ENCODE measurements at places on chromosomes 5 and 9. TPM values are rescaled to one million over a fixed set of nuclear protein-coding genes. Genes with fewer than 3 reads are reported as not detected.

- DNase-seq: no peak
Measured at GRCh38 chr5:72418271-72418670, 88.9 kb downstream of the ZNF366 start.

- DNase-seq: no peak
Measured at GRCh38 chr5:13316176-13316575, 628.3 kb downstream of the DNAH5 start.

- no peak for DNase-seq
Measured at GRCh38 chr9:38137342-38137741, 68.3 kb upstream of the SHB start.

- no peak for DNase-seq
Measured at GRCh38 chr5:136199408-136199807, 6.4 kb upstream of the SMIM32 start.

- no peak for DNase-seq
Measured at GRCh38 chr5:160792732-160793529, 59.1 kb downstream of the ATP10B start.

DNA sequence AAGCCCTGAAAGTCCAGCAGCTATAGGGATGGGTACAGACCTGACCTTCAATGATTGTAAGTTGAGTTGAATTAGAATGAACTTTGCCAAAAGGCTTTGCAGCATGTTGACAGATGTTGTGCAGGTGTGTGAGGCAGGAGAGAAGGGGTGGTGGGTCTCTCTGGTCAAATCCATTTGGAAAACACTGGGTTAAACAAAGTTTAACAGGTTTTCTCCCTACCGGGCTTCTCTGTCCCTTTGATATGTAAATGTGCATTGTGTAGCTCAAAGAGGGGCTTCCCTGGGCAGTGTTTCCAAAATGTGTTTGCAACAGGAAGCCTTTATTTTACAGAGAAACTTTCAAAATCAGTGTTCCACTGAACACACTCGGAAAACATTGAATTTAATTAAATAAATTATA, 72.1 kb upstream of the BRINP1 start:
- DNase-seq: no peak

DNA sequence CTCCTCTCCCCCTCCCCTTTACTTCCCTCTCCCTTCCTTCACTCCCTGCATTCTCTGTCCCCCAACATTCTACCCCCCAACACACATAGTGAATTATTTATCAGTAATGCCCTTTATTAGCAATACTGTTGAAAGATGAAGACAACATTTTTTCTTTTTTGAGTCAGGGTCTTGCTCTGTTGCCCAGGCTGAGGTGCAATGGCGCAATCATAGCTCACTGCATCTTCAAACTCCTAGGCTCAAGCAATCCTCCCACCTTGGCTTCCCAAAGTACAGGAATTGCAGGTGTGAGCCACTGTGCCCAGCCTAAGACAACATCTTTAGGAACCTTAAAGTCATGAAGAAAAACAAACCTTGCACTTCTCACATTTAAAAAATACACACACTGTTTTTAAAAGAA, 130.6 kb downstream of the ZNF462 start:
- no peak for DNase-seq

DNA sequence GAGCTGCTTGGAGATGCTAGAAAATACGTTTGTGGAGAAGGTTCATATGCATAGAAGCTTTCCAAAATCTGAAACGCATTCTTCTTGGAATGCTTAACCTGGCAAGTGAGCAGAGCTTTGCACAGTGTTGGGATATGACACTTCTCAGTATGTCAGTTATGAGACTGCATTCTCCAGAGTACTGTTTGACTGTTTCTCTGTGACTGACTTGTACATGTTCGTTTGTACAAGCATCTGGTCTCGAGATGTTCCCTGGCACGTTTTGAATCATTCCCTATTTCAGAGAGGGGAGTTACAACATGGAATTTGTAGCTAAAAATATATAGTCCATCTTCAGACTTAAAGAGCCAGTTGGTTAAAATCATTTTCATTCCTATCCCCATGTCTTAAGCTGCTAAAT, 272.4 kb downstream of the ARRDC3 start:
- no peak for DNase-seq

DNA sequence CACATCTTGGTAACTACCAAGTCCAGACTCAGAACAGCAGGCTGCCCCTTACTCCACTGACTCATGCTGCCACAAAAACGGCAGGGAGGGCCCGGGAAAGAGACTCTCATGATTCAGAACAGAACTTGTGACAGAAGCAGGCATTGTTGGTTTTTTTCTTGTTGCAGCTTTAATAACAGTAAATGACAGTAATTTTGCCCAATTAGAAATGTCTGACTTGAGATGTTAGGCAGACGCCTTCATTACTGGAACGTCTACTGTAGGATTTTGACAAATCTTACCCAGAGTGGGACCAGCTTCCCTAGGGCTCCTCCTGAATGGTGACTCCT, 77.9 kb downstream of the SEMA5A start:
- DNase-seq: no peak

DNA sequence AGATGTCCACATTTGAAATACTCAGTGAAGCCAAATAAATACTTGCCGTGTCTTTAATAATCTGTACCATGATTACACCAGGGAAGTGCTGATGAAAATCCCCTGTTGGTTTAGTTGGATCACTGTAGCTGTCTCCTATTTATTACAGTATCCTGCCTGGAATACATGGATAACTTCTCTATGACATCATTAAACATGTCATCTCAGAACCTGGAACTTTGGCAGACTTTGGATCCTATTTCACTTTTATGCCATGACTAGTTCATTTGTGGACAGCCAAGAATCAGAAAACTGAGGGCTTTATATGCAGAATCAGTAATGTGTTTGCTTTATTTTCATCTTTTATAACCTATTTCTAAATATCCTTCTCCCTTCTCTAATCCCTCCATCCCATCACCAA, at the start of gene TXNDC8:
TSS of gene TXNDC8 (minus strand) at position 137 of the 400 bp plus-strand sequence.
- DNase-seq: no peak

GRCh38 chr9:112434487-112434886, 52.1 kb upstream of the KIAA1958 start:
- DNase-seq: no peak

DNA sequence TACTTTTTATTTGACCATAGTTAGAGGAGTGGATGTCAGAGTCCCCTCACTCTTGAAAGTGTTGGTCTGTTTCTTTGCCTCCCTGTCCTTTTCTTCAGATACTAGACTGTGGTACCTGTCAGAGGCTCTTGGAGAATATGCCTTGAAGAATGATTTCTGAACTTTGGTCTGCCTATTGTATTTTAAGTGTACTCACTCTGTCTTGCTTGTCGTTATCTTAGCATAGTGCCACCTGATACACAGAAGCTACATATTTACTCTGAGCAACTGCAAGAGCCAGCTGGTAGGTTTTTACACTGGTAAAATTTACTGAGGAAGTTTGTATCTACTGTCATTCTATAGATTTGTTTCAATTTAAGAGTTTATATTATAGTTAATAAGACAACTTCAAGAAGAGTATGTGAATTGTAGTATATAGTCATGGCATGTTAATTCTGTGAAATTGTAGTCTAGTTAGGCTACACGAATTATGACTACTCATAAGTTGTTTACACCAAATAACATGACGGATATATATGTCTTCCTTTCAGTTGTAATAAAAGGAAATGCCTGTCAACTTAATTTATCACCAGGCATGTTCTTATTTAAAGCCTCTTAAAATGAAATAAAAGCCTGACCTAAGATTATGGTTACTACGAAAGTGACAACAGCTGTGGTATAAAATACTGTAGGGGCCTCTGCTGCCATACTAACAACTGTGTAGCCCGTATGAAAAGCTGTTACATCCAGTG, 201.7 kb downstream of the KDM4C start:
- no peak for DNase-seq

- DNase-seq: no peak
Measured at GRCh38 chr5:67240846-67241245, 44.2 kb upstream of the CD180 start.

DNA sequence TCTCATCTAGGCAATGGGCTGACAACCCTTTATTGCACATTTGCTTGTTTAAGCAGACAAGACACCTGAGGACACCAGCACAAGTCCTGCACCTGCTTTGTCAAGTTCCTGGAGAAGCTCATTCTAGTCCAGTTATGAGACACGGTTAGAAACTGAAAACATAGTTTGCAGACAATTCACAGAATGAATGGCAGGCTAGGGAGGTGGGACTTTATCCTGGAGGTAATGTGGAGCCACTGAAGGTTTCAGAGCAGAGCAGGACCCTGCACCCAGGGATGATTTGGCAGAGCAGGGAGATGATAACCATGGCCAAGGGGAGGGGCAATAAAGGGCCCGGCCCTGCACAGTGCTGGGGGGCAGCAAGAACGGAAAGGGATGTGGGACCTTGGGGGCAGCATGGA, 50.7 kb upstream of the SLC25A51 start:
- no peak for DNase-seq

DNA sequence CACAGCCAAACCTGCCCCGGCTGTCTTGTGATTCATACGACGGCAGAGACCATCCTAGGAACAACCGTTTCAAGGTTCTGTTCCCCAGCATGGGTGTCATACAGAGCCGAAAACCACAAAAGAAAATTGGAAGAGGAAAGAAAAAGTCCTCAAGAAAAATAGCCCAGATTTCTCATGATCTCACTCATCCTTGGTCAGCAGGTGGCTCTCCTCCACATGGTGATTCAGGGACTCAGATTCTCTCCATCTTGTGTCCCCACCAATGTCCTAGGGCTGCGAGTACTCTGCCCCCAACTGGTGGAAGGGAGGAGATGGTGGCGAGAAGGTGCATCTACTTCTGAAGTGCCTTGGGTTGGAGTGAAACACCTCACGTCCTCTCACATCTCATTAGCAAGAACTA, 25.6 kb downstream of the PDZD2 start:
- no peak for DNase-seq

DNA sequence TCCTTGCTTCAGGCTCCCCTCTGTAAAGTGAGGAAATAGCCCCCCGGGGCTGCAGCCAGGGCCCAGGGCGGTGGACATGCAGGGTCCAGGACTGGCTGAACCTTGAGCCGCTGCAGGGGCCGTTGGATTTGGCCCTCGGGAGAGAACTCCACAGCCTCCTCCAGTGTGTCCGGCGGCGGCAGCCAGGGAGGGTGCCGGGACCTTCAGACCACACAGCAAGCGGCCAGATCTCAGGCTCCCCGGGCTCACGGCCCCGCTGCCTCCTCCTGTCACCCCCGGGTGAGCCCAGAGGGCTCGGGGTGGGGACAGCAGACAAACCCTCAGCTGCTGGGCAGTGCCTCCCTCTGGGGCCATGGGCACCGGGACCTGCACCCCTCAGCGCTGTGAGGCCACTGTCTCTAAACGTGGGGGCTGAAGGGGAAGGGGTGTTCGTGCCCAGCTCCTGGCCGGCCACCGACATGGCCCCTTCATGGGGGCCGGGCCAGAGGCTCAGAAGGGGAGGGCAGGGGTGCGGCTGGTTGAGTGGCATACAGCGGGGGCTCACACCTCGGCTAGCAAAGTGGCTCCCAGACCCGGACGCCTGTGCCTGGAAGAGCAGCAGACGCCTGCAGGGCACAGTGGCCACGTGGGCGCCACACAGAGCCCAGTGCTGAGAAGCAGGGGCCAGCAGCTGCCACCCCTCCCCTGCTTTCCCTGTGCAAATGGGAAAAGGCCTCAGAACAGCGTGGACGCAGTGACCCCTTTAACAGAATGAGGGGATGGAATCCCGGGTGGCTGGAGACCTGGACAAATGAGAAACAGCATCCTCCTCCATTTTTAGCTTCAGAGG, 19.7 kb downstream of the SLC9A3 start:
- DNase-seq: no peak

DNA sequence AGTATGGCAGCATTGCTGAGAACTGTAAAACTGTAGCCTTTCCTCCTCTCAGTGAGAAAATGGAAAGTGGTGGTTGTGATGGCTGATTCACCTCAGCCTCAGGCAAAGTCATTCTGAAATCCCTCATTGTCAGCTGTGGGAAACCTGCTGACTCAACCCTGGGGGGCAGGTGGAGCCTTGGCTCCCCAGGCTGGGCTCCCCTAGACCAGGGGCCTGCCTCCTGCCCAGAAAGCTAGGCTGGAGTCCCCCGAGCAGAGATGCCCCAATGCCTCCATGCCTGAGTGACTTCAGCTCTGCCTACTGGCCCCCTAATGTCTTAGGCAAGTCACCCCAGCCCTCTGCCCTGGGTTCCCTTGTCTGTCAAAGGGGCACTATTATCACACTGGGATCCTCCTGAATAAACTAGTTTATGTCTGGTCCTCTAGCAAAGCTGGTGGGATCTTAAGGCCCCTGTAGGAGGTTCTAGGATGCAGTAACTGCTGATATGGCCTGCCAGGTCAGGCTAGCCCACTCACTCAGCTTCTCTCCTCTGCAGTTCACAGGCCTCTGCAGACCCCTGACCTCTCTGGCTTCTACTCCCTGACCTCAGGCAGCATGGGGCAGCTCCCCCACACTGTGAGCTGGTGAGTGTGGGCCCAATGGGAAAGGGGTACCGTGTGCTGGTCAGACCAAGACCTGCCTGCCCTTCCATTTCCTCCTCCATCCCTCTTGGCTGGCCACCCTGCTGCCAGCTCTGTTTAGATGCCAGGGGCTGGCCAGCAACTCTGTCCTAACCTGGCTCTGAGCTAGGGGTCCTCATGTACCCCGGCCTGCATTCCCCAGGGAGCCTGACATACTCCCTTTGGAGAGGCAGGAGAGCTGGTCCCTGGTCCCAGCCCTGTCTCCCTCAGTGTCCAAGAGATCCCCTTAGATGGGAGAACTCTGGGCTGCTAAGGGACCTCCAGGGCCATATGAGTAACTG, 24.2 kb downstream of the TCF7 start:
- DNase-seq: no peak

DNA sequence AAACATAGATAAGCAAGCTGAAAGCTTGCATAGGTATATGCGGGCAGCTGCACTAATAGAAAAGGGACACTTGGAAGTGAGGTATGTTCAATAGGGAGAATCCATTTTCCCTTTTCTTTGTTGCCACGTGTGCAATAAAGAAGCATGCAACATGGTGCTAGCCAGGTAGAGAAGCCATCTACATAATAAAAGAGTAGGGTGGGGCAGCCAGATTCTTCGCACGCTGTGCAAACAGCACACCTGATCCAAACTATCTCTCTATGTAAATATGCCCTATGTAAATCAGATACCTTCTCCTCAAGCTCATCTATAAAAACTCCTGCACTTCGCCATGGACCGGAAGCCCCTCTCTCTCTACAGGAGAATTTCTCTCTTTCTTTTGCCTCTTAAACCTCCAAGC, 91.9 kb upstream of the C9orf72 start:
- no peak for DNase-seq

The MSMP gene
- total RNA-seq: not detected

The SSBP2 gene
- 4.5 TPM for total RNA-seq

The SPINK6 gene
- not detected for total RNA-seq

The SLC34A3 gene
- total RNA-seq: not detected

The FASTKD3 gene
- 7.0 TPM for total RNA-seq

The KIAA0825 gene
- total RNA-seq: 1.6 TPM

The PCDHB12 gene
- total RNA-seq: not detected

The CARTPT gene
- total RNA-seq: not detected

The PPP2R2B gene
- total RNA-seq: 0.25 TPM

The SLC25A2 gene
- total RNA-seq: not detected

The IFNA21 gene
- total RNA-seq: not detected

The PCDHB15 gene
- 0.56 TPM for total RNA-seq

Data from right lobe of liver (tissue), 6 donors.